Activated CD8-positive, alpha-beta memory T cell treated with anti-CD3 and anti-CD28 coated beads for 48 hours (primary cell): ENCODE measurements at places on chromosomes 3 and 15.

- no peak for DNase-seq
Observed at GRCh38 chr15:58549013-58549784, 117.4 kb downstream of the LIPC start.

GRCh38 chr15:91116113-91117067 is 16.3 kb downstream of the SV2B start:
- no peak for DNase-seq

- DNase-seq = no peak
Observed at GRCh38 chr3:116037954-116038911, 407.1 kb downstream of the LSAMP start.

GRCh38 chr3:192758654-192759053 is 31.3 kb upstream of the FGF12 start:
- no peak for DNase-seq

GRCh38 chr3:60645801-60646200 is 605.5 kb downstream of the FHIT start:
- DNase-seq = no peak

DNA sequence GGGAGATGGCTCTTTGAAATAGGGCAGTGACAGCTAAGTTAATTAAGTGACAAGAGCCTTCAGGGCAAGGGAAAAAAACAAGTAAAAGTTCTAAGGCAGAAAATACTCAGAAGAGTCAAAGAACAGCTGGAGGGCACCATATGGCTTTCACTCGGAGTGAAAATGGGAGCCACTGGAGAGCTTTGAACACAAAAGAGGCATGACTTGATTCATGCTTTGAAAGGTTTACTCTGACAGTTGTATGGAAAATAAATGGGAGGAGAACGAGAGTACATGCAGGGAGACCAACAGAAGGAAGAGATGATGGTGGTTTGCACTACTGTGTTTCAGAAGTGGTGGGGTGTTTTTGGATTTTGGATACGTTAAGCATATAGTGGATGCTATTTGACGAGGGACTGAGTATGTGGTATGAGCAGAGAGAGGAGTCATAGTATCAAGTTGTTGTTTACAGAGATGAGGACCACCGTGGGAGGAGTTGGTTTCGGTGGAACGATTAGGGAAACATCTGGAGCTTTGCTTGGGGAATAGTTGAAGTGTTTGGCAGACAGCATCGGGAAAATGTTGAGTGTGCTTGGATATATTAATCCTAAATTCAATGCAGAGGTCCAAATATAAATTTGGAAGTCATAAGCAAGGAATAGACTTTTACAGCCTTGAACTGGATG is 411.5 kb downstream of the GABRG3 start:
- no peak for DNase-seq

DNA sequence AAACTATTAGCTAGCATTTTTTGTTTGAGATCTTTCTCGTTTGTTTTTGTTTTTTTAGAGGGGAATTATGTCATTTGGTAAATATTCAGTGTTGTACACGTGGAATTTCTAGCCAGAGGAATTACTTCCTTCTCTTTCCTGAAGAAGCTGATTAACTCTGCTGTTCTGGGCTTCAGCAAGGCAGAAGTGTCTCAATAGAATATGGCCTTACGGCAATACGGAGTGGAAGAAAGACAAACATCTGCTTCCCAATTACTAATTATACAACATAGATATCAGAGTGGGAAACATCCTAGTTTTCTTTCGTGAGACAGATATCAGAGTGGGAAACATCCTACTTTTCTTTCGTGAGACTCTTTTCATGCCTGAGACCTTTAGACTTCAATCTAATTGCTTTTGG is 11.9 kb downstream of the P3H2 start:
- DNase-seq = no peak

DNA sequence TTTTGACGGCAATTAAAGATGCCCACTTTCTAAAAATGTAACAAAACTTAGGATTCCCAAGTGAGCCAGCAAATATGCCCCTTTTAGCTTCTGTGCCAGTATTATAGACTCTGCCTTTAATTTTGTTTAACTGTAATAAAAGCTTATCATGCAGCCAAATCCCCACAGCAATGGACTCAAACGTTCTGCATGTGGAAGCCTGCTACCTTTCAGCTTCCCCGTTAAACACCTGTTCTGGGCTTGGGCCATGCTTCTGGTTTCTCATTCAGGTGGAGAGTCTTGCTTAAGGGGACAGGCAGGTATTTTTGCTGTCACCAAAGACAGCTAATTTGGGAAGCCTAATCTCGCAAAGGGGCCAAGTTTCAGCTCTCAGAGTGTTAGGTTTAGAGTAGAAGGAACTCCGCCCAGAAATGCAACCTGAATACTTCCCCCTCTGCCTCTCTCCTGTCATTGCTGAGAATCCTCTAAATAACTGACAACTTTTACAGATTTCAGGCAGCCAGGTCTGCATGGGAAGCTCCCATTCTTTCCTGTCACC is 399.4 kb upstream of the ATP11B start:
- DNase-seq = no peak

GRCh38 chr3:62703451-62704167 is 171.6 kb downstream of the CADPS start:
- no peak for DNase-seq

DNA sequence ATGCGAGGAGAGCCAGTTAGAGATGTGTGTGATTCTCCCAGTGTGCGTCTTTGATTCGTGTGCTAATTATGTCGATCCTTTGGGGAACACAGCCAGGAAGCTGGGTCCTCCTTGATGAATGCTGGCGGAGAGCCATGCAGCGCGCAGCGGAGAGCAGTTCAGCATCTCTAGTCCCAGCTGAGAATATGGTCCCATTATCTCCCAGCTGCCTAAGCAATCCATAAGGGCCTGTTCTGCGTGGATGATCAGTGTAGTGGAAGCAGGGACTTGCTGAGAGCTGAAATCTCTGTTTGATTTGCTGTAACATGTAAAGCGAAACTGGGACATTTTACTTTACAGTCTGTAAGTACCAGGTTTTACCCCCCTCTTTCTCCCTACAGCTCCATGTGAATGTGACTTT is 412.7 kb downstream of the CNTN4 start:
- DNase-seq = no peak

- no peak for DNase-seq
Observed at GRCh38 chr15:89075846-89076245, 12.4 kb upstream of the ABHD2 start.

DNA sequence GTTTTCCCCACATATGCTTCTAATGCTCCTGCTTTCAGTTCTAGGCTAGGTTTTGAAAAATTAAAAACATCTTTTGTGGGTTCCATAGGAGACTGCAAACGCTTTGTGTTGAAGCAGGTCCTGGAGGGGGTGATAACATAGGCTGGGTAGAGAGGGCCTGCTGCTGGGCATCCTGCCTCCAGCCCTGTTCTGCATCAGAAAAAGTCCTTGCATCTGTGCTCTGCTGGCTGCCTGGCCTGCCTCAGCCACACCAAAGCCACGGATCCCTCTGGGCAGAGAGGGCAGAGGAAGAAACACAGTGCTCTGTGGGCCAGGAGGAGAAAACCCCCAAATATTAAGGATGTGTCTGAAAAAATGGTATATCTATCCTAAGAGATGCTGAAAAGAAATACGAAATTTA is 3.9 kb upstream of the ARPP21 start:
- DNase-seq = no peak

DNA sequence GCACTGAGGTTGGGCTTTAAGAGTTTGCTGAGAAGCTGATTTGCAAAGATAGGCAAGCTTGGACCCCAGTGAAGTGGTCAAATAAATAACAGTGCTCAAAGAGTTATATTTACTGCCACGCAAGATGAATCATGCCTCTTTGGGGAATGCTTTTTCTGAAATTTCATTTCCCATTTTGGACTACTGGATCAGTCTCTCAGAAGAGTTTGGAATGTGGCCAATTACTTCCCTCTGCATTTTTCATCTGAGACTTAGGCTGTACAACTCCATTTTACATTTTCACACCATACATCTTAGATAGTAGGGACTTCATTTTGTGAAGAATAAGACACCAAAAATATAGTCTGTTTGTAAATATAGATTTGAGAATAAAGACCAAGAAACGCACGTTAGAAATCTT is 419.7 kb downstream of the FGF12 start:
- no peak for DNase-seq

DNA sequence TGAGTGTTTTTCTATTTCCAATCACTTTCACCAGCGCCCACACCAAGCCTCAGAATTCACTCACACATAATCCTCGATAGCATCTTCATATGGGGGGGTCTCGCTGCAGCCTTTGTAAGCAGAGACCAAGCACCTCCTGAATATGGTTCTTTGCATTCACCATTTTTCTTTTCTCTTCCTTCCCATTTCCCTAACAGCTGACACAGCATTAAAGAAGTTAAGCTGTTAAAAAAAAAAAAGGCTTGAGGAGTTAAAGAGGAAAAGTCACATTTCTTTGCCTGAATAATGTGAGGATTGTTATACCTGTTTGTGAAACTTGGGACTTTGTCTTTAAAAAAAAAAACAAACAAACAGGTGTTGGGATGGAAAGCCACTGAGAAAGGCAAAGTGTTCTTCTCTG is 41.6 kb downstream of the RFTN1 start:
- no peak for DNase-seq

DNA sequence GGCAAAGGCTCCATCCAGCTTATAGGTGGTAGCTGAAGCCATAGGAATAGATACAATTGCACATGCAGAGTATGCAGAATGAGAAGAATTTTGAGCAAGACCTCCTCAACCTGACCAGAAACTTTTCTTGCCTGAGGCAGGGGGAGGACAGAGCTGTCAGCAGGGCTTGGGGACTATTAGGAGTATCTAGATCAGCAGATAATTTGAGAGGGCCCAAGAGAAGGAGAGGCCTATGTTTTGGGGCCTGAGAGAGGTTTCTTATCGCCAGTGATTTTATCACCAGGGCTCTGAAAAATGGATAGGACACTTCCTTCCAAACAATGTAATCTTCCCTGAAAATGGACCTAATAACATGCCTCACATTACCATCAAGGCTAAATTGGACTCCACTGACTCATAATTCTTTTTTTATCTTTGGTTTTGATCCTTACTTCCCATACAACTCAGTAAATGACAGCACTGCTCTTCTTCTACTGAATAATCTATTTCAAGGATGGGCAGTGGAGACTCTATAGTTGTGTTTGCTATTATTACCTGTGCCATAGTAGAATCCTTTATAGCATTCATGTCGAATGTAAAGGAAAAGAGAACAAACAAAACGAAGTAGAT is 15.8 kb upstream of the RAMAC start:
- no peak for DNase-seq

DNA sequence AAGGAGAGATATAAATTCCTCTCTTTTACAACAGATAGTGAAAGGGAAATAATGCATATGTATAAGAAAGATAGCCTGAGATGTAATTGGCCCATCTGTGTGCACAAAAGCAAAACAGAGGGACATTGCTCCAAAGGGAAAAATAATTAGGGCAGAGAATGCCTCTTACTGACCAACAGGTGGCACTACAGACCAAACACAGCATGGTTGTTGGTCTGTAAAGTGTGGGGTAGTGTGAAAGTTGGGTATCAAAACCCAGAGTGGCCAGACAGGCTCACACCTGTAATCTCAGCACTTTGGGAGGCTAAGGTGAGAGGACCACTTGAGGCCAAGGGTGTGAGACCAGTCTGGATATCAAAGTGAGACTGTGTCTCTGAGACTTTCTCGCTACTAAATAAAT is 4.5 kb upstream of the TLNRD1 start:
- DNase-seq = no peak

DNA sequence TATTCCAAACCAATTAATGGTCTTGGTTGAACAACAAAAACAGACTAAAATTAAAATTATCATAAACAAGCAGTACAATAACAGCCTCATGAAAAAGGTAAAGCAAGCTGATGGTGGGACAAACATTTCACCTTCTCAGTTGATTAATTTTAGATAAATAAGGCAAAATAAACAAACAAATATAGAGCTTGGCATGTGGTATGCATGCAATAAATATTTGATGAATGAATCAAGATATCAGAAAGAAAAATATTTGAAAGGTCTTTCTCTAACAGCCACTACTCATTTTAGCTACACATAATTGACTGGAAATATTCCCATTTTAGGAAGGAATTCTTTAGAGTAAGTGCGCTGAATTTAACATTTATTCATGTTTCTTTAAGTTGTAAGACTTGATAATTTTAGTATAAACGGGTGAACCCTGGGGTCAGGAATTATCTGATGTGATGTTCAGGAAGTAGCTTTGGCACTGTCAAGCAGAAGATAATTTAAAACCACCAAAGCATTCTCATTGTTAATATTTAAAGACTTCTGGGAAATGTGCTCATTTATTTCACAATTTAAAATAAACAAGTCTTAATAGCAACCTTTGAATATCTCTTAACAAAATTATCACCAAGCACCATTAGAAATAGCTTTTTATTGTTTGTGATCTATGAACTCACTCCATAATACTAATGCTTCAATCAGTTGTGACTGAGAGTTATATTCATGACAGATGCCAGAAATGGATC is 372.3 kb upstream of the TGFBR2 start:
- DNase-seq = no peak

DNA sequence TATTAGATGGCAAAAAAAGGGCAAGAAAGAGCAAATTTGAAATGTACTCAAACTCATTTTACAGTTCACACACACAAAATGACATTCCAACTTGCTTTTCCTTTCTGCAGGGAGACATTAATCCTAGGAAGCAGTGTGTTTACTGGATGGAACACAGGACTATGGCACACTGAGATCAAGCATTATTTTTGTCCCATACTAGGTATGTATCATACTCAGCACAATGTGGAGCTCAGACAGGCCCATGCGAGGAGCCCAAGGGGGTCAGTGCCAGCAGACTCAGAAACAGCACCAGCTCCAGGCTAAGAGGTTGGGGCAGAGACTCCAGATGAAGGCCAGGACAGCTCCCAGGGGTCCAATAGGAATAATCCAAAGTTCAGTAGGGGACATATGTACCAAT is 30.8 kb upstream of the SLC35G2 start:
- DNase-seq = no peak

DNA sequence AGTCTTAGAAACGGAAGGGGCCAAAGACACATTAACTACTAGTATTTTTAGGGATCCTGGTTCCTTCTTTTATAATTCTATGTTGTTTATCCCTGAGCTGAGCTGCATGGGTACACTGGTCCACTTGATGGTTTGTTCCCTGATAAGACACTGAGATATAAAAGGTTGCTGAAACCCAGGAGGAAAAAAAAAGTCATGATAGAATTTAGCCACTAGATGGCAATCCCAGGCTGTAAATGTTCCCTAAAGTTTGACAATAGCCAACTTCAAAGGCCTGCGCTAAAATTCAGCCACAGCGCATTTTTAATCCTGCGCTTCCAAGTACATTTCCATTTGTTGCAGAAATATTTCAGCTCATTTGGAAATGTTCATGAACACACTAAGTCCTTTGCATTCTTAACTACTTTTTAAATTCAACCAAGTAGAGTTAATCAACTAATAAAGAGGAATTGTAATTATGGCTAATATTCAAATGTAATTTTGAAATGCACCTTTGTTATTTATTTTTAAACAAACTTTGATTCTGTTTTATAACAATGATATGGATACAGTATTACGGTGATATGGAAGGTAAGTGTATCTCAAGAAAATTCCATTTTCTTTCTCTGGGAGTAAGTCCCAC is 249.3 kb upstream of the FEZF2 start:
- DNase-seq = no peak

GRCh38 chr3:43181202-43181821 is 75.4 kb upstream of the POMGNT2 start:
- no peak for DNase-seq
